Myocyte (in vitro differentiated cells): ENCODE measurements at places on chromosomes 4 and X.

GRCh38 chrX:54043541-54044125 lies 640 bp downstream of the PHF8 start:
- no peak for DNase-seq

- DNase-seq: no peak
Measured at GRCh38 chr4:154032914-154033313, 244.0 kb upstream of the SFRP2 start.

DNA sequence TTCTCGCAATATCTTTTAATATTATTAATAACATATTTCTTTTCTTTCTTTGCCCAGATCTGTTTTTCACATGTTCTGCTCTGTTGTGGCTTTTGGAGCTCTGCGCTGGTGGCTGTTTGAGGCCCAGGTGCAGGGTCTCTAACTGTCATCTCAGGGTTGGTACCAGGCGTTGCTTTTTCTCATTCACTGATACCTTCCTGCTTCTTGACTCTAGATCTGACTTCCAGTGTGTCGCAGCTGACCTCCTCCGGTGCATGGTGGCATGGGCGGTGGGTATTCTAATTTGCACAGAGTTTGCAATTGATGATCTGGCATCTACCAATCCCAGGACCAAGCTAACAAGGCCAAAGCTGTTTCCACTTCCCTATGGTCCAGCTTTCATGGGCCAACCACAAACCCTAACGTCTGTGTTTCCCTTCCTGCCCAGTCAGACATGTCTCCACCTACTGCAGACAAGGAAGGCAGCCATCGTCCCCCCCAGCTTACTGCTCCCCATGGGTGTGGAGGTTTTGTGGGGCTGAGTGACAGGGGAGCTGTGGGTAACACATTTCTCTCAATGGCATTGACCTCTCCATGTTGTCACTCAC lies 25.2 kb downstream of the LETM1 start:
- no peak for DNase-seq

GRCh38 chr4:31125061-31125460 lies 404.9 kb downstream of the PCDH7 start:
- DNase-seq: peak; percentile 13

- DNase-seq: peak; percentile 63
Measured at GRCh38 chr4:54152846-54153600, 53.1 kb downstream of the GSX2 start.

GRCh38 chrX:74242050-74242449 lies 61.9 kb upstream of the ZCCHC13 start:
- DNase-seq: peak; percentile 14

- peak; percentile 59 for DNase-seq
Measured at GRCh38 chr4:47287735-47288134, 175.8 kb downstream of the COMMD8 start.

DNA sequence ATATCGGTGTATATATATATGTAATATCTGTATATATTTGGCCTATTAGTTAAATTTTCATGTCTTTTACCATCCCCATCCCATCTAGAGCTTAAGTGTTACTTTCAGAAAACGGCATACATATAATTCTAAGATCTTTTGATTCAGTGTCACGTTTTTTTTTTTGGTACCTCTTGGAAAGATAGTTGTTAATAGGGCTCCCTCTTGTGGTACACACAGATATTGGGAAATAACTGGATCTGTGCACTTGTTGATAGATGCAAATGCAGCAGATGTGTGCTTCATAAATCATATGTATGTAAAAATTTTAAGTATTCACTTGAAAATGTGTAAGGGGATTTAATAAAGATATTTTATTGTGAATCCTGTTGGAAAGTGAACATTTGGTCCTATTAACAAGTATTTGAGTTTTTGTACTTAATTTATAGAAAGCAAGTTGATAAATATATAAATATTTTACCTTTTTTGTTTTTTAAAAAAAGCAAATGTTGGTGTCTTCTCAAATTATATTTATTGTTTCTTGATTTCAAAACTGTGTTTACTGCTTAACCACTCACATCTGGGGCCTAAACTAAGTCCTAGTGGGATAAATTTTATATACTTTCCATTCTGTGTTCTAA lies 74.7 kb downstream of the PAQR3 start:
- DNase-seq: peak; percentile 78

- no peak for DNase-seq
Measured at GRCh38 chr4:71697031-71697430, 86.8 kb downstream of the GC start.

DNA sequence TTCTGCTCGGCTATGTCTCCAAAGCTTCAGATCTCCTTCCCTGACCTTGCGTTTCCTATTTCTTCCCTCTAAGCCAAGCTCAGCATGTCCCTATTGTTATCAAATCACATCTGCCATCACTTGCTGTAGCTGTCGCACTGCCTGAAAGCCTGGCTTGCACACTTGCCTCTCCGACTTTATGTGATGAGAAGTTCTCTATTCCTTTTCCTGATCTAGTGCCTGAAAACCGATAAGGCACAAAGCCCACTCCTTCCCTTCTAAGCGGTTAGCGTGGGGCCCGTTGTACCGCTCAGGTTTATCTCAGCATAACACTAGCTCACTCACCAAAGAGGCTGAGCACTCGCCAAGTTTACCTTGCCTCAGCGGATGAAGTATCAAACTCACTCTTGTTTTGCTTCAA lies 816 bp downstream of the NMU start:
- DNase-seq: no peak
